NCI-H1105 (cell line): ENCODE measurements at places on chromosomes 1 and 21.

DNA sequence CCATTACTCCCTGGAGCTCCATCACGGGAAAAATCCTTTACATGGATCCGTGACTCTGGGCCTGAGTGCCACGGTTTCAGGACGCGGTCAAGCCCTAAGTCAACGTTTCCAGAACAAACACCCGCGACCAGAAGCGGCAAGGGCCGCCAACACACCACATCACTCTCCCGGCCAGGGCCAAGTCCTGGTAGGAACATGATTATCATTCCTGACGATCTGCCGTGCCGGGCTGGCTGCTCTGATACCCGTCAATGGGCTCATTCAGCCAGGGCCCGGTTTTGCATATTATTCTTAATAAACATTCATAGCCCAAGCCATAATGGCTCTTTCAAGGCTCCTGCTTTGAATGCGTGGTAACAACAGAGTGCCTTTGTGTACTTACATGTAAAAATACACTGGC, 44.6 kb upstream of the SIM2 start:
- DNase-seq, result no peak

- DNase-seq, result no peak
Observed at GRCh38 chr1:20008391-20008841, 29.0 kb upstream of the PLA2G2A start.

GRCh38 chr1:179178950-179179349, 50.5 kb downstream of the ABL2 start:
- no peak for DNase-seq

GRCh38 chr1:27960762-27961645, 1.2 kb downstream of the XKR8 start:
- DNase-seq, result no peak

DNA sequence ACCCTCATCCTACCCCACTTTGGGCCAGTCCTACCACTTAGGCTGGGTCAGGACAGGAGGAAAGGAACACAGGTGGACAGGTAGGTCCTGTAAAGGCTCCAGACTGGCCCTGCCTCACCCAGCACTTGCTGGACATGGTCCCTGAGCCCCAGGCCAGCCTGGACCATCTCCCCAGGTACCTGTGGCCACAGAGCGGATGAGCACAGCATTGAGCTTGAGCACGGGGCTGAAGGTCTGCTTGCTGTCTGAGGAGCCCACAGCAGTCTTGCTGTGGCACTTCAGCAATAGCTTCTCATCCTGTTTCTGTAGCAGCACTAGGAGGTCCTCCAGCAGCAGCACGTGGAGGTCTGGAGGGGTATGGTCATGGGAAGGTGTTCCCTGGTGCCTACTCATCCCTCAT, 23.3 kb downstream of the LRRC71 start:
- no peak for DNase-seq

- DNase-seq, result no peak
Observed at GRCh38 chr1:53656747-53657530, 82.0 kb downstream of the GLIS1 start.

DNA sequence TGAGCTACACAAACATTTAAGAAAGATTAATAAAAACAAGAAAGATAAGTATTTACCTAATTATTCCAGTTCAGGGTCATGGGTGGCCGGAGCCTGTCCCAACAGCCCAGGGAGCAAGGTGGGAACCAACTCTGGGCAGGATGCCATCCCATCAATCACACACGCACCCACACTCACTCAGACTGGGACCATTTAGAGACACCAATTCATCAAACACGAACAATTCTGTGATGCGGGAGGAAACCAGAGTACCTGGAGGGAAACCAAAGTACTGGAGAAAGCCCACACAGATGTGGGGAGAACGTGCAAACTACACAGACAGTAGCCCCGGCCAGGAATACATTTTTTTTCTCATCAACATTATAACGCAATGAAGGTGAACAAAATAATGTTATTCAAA, 16.2 kb downstream of the WASF2 start:
- DNase-seq, result no peak
